ENCODE measurements at places on chromosomes 4 and X.

DNA sequence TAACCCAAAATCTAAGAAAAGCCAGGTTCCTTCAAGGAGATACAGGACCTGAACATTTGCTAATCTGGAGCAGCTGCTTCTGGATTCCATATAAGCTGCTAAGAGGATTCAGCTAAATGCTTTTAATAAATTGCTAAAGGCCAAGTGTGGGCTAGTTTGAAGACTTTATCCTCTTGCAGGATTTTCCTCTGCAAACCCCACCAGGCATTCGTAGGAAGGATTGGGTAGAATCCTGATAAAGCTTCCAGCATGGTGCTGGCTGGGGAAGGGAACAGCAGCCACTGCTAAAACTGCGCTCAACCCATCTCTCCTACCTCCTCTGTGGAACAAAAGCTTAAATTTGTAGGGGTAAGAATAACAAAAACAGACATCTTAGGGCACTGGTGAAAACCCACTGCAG, 61.3 kb upstream of the TAB3 start:
- H3K27ac ChIP-seq: no peak overlapping the region
- DNase-seq: no peak
- no peaks in the 10 kb centered on the region for H3K27me3 ChIP-seq
- no peaks in the 10 kb centered on the region for H3K4me1 ChIP-seq
- H3K4me3 ChIP-seq: no peak overlapping the region
- H3K36me3 ChIP-seq: no peaks in the 10 kb centered on the region

DNA sequence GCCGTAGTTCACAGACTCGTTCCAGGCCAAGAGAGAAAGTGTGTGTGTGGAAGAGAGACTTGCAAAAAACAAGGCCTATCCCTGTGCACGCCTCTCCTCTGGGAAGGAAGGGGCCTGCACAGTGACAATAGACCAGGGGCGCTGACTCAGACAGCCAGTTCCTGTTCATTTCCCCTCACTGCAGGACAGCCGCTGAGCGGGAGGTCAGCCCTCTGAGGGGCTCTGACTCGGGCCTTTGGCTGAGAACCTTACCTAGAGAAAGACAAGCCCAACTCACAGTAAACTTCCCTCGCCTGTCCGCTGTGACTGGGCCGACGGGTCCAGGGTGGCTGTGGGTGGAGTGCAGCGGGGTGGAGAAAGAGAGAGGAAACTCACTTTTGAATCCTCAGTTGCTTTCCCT, 52.1 kb downstream of the RTL5 start:
- no peak overlapping the region for H3K27ac ChIP-seq
- H3K36me3 ChIP-seq: no peaks in the 10 kb centered on the region
- H3K27me3 ChIP-seq: no peaks in the 10 kb centered on the region
- peaks cover 9% of the 10 kb centered on the region for H3K4me1 ChIP-seq
- no peak overlapping the region for H3K4me3 ChIP-seq

GRCh38 chr4:37673538-37674192, 12.5 kb downstream of the RELL1 start:
- H3K27me3 ChIP-seq: no peaks in the 10 kb centered on the region
- DNase-seq: no peak
- H3K36me3 ChIP-seq: no peaks in the 10 kb centered on the region
- peaks cover 3% of the 10 kb centered on the region for H3K4me1 ChIP-seq

DNA sequence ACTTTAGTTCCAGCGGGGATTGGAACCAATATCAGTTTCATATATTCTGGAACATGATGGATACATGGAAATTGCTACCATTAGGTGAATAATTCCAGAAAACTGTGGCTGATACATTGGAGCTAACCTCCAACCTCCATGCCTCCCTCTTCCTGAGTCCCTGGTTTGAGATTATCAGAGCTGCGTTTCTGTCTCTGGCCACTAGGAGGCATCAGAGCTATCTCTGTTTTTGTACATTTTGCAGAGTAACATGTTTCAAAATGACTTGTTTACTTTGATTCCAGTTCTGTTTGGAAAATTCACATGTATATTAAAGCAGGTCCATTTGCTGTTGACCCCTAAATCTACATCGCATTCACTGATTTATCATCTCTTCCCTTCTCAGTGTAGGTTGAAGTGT, 2.4 kb upstream of the RAB40AL start:
- H3K4me3 ChIP-seq: no peak overlapping the region
- H3K4me1 ChIP-seq: no peaks in the 10 kb centered on the region
- no peak overlapping the region for H3K27ac ChIP-seq
- no peaks in the 10 kb centered on the region for H3K36me3 ChIP-seq
- peak; percentile 21 for DNase-seq

DNA sequence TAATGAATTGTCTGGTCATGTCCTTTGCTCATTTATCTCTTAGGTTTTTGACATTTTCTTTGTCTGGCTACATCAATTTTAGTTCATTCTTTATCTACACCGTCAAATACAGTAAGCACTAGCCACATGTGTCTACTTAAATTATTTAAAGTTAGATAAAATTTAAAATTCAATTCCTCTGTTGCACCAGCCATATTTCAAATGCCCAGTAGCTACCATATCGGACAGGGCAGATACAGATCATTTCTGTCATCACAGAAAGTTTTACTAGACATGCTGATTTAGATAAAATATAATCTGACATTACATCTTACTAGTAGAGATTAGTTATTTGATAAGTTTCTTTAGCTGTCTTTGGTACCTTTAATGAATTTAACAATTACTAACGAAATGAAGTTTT, 61.1 kb downstream of the WDR19 start:
- H3K27me3 ChIP-seq: no peaks in the 10 kb centered on the region
- H3K36me3 ChIP-seq: peaks cover 6% of the 10 kb centered on the region
- no peak for DNase-seq
- H3K4me3 ChIP-seq: no peak overlapping the region
- H3K27ac ChIP-seq: no peak overlapping the region

- DNase-seq: no peak
- H3K27me3 ChIP-seq: no peaks in the 10 kb centered on the region
- H3K4me3 ChIP-seq: no peak overlapping the region
- H3K27ac ChIP-seq: no peak overlapping the region
- H3K4me1 ChIP-seq: peaks cover 4% of the 10 kb centered on the region
Measured at GRCh38 chr4:109657854-109658418, 45.3 kb downstream of the CASP6 start.

DNA sequence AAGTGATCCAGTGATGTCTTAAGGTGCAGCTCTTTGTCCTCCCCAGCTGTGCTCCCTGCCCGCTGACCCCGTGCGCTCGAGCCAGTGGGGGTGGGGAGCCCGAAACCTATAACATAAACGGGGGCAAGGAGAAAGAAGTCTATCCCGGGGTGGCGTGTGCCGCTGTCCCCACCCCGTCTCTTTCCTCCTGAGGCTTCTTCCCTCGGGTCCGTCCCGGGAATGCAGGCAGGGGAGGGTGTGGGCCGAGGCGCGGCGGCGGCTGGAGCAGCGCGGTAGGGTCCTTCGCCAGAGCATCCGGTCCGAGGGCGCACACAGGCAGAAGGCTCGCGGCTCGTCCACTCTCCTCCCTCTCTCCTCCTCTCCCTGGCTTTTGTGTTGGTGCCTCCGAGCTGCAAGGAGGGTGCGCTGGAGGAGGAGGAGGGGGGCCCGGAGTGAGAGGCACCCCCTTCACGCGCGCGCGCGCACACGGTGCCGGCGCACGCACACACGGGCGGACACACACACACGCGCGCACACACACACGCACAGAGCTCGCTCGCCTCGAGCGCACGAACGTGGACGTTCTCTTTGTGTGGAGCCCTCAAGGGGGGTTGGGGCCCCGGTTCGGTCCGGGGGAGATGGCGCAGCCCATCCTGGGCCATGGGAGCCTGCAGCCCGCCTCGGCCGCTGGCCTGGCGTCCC, at the start of gene RAB33A:
RAB33A (plus strand) TSS at position 517 of the 681 bp plus-strand sequence; CDS start at position 618, 101 bp downstream.
- peak within 1 kb of the TSS; percentile 90 for H3K4me3 ChIP-seq
- no peak for DNase-seq
- no peaks in the 10 kb centered on the region for H3K27me3 ChIP-seq
- H3K36me3 ChIP-seq: no peaks in the 10 kb centered on the region

GRCh38 chrX:152819732-152820131, 10.8 kb downstream of the CETN2 start:
- no peaks in the 10 kb centered on the region for H3K27me3 ChIP-seq
- DNase-seq: no peak
- H3K36me3 ChIP-seq: no peaks in the 10 kb centered on the region
- H3K4me3 ChIP-seq: no peak overlapping the region
- no peak overlapping the region for H3K27ac ChIP-seq

DNA sequence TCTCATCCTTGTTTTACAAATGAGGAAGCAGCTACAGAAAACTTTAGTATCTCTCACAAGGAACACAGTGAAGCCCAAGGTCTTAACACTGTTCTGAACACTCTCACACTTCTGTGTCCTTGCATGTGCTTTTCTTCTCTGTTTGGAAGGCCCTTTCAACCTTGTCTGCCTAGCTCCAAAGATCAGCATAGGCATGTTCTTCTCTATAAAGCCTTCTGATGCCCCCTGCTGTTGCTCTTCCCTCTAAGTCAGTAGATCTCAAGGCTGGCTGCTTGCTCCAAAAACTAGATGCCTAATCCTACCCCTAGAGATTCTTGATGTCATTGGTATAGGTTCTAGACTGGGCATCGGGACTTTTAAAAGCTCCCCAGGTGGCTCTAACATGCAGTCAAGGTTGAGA, 5.9 kb downstream of the APOO start:
- H3K36me3 ChIP-seq: no peaks in the 10 kb centered on the region
- peaks cover 8% of the 10 kb centered on the region for H3K4me1 ChIP-seq
- DNase-seq: peak; percentile 26
- H3K27ac ChIP-seq: no peak overlapping the region
- H3K27me3 ChIP-seq: no peaks in the 10 kb centered on the region

DNA sequence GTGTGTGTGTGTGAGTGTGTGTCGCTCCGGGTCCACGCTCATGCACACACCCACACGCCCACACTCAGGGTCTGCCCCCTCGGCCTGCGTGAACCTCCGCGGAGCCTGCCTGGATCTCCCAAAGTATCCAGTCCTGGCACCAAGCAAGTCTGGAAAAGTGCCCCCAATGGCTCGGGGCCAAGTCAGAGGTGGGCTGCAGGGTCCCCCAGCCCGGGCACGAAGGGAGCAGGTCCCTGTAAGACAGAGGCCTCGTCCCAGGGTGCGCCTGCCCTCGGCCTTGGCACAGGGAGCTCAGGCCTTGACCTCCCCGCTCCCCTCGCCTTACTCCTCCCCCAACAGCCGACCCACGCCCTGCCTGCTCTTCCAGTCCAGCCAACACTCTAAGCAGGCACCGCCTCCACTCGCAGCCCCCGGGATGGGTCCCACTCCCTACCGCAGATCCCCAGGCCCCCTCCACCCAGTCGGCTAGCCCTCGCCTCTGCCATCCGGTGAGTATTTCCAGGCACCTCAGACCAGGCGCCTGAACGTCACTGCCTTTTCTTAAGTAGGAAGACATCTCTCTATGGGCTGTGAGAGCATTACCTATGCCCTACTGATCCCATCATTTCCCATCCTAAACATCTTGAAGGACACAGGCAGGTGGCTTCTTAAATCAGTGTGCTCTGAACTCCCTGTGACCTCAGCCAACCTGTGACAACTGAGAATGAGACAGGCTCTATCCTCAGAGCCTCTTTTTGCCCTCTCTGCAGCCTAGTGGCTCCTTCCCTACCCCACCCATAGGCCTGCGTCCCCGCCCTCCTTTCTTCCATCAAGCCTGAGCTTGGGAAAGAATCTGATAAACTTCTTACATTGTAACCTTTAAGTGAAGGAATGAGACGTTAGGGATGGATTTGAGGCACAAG, 704 bp downstream of the FAM114A1 start:
- peak; percentile 9 for DNase-seq
- H3K4me3 ChIP-seq: peak overlapping the region; percentile 50
- no peak overlapping the region for H3K27ac ChIP-seq
- peaks cover 5% of the 10 kb centered on the region for H3K4me1 ChIP-seq
- H3K27me3 ChIP-seq: peaks cover 22% of the 10 kb centered on the region

DNA sequence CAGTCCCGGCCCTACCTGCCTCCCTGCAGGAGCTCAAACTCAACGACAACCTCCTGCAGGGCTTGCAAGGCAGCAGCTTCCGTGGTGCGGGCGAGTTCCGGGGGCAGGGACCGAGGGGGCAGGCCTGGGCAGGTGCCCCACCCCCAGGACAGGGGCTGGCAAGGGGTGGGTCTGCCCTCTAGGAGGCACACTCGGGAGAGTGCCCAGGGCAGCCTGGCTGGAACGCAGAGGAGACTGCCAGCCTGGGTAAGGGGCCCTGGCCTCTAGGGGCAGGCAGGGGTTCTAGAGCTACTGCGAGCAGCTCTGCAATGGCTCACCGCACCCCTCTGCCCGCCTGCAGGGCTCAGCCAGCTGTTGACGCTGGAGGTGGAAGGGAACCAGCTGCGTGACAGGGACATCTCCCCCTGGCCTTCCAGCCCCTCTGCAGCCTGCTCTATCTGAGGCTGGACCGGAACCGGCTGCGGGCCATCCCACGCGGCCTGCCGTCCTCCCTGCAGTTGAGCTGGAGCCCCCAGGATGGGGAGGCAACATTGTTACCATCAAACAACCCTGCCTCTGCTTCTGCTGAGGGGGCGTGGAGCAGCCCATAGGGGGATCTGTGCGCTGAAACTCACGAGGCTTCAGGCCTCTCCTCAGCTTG, 12.1 kb upstream of the HAUS7 start:
- H3K36me3 ChIP-seq: no peaks in the 10 kb centered on the region
- H3K4me1 ChIP-seq: no peaks in the 10 kb centered on the region
- no peak overlapping the region for H3K27ac ChIP-seq
- no peak overlapping the region for H3K4me3 ChIP-seq
- no peak for DNase-seq

GRCh38 chr4:5827108-5828004, 65.5 kb downstream of the CRMP1 start:
- H3K36me3 ChIP-seq: peaks cover 45% of the 10 kb centered on the region
- H3K4me1 ChIP-seq: peaks cover 2% of the 10 kb centered on the region
- no peaks in the 10 kb centered on the region for H3K27me3 ChIP-seq
- no peak for DNase-seq

- no peak overlapping the region for H3K4me3 ChIP-seq
- H3K27ac ChIP-seq: no peak overlapping the region
- peaks cover 6% of the 10 kb centered on the region for H3K4me1 ChIP-seq
- no peak for DNase-seq
- H3K27me3 ChIP-seq: no peaks in the 10 kb centered on the region
Measured at GRCh38 chr4:19596342-19596741, 655.4 kb upstream of the SLIT2 start.

GRCh38 chrX:150574559-150575418, 6.4 kb downstream of the MTM1 start:
- DNase-seq: no peak
- H3K4me3 ChIP-seq: no peak overlapping the region
- H3K4me1 ChIP-seq: no peaks in the 10 kb centered on the region

GRCh38 chrX:24113181-24113580, 36.3 kb upstream of the ZFX start:
- no peak overlapping the region for H3K4me3 ChIP-seq
- H3K4me1 ChIP-seq: no peaks in the 10 kb centered on the region
- no peaks in the 10 kb centered on the region for H3K36me3 ChIP-seq
- no peak for DNase-seq
- H3K27ac ChIP-seq: no peak overlapping the region

DNA sequence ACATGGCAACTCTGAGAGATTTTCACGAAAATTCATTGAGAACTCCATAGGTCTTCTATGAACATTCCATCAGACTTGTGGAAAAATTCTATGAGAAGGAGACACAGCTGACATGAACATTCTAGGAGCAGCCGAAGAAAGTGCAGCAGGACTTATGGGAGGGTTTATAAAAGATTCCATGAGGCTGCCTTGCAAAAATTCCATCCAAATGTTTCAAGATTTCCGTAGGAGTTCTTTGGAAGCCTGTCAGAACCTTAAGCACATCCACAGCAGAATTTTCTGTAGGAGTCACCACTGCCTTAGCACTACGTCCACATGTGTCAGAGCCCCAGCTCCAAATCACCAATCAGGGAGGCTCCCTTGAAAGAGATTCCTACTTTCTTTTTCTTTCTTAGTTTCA, 67.0 kb upstream of the MSX1 start:
- peaks cover 5% of the 10 kb centered on the region for H3K27me3 ChIP-seq
- H3K4me3 ChIP-seq: no peak overlapping the region
- H3K36me3 ChIP-seq: no peaks in the 10 kb centered on the region
- peaks cover 4% of the 10 kb centered on the region for H3K4me1 ChIP-seq
- DNase-seq: no peak

Data from neuronal stem cell (in vitro differentiated cells).